ENCODE measurements at places on chromosomes 7 and 10.

DNA sequence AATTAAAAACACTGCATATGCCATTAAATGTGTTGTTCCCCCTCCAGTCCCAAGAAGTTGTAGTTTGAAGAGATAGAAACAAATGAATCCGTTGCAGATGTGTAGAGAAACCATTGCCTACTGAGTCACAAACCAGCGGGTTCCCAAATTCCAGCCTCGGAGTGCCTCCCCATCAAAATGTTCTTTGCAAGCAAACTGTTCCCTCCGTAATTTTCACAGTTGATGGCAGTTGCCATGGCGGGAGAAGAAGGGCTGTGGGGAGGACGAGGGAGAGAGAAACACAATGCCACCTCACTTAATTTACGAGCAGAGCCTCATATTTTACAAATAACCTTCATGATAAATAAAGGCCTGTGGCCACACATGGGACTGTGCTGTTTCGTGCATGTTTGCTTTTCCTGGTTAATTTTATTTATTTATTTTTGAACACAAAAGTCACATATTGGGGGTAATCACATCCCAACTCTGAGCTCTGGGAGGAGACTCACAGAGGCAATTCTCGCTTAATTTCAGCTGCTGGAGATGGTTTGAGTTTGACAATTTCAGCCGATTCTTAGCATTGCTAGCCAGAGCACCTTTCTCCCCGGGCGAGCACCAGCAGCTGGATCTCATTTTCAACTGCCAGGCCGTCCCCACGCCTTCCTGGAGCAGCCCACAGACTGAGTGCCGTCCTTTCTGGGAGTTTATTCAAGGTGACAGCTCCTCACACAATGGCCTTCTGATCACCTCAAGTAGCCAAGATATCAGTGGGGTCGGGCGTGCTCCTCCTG is 1084.2 kb downstream of the KCNMA1 start:
- no peak for DNase-seq

DNA sequence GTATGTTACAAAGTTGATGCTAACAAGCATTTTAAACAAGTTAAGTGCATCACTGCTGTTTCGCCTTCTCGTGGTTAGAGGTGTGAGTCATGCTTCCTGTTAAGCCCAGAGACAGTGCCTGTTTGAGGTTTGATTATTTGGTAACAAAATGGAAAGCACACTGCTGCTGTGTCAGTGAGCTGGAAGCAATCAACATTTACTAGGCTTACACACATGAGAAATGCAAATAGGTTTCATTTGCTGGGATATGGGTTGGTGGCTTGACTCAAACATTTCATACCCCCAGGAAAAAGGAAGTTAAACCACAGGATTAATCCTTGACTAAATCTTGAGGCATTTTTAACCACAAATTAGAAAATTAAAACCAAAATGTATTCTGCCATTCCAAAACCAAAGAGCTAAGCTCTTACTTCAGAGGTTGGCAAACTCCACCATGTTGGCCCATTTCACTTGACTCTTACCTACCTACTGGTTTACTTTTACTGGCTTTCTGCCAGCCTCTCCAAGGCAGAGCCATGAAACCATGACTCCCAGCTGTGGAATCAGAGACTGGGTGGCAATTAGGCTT is 139.2 kb downstream of the ETV1 start:
- DNase-seq: peak; percentile 44

- DNase-seq: no peak
Observed at GRCh38 chr10:96560966-96561887, 25.6 kb downstream of the TM9SF3 start.

- DNase-seq: peak; percentile 48
Observed at GRCh38 chr7:158074896-158075632, 512.6 kb downstream of the PTPRN2 start.

- DNase-seq: peak; percentile 28
Observed at GRCh38 chr10:22320591-22321155, at the start of gene BMI1. BMI1 (plus strand) TSS chr10:22321099; CDS start chr10:22326450, 5,351 bp downstream.

GRCh38 chr7:132395361-132395760 is 180.9 kb downstream of the PLXNA4 start:
- no peak for DNase-seq

DNA sequence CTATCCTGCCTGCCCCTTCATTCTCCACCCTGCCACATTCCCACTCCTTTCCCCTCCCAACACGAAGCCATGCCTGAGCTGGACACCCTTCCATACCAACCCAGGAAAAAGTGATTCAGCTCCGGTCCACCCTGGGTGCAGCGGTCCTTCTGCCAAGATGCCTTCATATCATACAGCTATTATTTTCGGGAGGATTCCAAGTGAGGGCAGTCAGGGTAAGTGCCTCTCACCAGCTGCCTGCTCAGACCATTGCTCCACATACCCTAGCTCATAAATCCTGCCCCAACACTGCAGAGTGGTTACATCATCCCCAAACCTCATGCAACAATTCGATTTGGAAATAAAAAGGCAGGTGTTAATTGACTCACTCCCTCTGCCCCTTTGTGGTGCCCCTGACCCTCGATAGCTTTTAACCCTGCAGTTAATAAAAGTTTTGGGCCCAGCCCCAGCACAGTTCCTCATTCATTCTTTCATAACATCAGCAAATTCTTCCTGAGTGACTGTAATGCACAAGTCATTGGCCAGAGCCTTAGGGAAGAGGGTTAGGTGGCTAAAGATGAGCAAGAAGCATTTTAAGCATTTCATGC is 42.6 kb downstream of the ZNF503 start:
- no peak for DNase-seq

DNA sequence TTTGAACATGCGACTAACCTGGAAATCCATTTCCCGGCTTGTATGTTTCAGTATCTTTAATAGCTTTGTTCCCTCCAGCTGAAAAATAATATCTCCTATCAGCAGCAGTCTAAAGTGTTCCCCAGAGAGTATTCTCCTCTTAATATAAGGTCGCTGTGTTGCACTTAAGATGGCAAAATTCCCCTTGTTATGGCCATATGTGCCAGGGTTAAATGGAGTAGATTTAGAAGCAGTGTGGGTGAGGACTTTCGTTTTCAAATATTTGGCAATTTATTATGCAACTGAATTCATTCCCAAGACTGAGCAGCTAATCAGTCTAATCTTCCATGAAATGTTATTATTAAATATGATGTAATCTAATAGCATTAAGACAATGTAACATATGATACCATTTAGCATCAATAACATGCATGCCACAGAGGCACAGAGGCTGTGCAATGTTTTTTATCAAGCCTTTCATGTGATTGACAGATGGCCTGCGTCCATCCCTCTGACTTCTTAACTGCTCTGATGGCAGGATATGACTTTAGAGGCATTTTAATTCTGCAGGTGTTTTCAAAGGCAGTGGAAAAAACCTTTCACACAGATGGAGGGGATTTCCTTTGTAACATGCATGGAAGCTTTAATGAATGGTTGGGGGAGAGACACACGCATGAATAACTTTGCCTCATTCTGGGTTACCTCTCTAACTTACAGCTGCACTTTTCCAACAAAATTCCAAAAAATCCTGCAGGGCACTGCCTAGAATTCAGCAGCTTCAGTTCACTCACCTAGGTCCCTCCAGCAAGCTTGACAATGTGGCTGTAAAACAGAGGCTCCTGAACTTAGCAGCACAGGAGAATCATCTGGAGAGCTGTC is 55.1 kb upstream of the ZPBP start:
- DNase-seq: no peak

GRCh38 chr7:18420748-18421147 is 74.8 kb upstream of the HDAC9 start:
- no peak for DNase-seq

GRCh38 chr7:105782391-105783042 is 93.9 kb downstream of the ATXN7L1 start:
- DNase-seq: no peak

GRCh38 chr7:100366411-100367250 is 6.7 kb upstream of the PILRA start:
- no peak for DNase-seq

DNA sequence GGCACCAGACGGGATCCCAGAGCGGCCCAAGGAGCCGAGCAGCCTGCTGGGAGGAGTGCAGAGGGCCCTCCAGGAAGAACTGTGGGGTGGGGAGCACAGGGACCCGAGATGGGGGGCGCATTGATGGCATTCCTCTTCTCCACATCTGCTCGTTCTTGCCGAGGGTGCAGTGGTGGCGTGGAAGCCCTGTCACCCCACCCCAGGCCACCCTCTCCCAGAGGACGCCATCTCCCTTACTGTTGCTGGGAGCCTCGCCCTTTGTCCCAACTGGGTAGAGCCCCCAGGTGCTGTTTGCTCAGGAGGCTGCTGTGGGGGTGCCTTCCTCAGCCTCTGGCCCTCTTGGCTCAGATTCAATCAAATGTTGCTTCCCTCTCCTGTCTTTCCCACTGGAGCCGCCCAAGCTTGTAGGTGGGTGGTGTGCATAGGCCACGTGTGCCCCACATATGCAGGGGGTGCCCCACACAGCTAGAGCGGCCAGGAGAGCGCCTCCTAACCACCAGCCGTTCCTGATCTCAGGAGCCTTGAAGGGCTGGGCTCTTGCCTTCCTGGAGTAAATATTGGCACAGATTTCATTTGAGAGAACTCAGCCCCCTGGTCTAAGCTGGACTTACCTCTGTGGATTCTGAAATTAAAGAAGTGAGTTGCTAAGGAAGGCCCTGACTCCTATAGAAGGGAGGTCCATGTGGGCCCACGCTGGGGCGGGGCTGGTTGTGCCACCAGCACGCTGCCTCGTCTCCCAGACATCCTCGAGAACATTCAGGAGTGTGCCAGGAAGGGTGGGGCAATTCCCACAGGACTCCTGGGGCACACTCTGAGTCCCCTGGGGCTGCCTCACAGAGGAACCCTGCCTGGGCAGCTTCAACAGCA is 39.2 kb downstream of the ZNF467 start:
- DNase-seq: no peak
